CD14-positive monocyte (primary cell): ENCODE measurements at places on chromosomes 2 and 18. TPM values are rescaled to one million over a fixed set of nuclear protein-coding genes. Genes with fewer than 3 reads are reported as not detected.

The PLEKHH2 gene
- not detected for polyA plus RNA-seq

The ATP6V1C2 gene
- polyA plus RNA-seq, result 0.03 TPM in 1 of 2 replicates, not detected in the other

The SIX3 gene
- polyA plus RNA-seq, result not detected in 2 replicates

The GALNT13 gene
- not detected for polyA plus RNA-seq

The ANKRD29 gene
- polyA plus RNA-seq, result 0.03 and 0.28 TPM in 2 replicates

The CIB4 gene
- polyA plus RNA-seq, result not detected

The NEDD4L gene
- 2.5 TPM for polyA plus RNA-seq

The GPR75 gene
- not detected for polyA plus RNA-seq

The AKAIN1 gene
- not detected in 2 replicates for polyA plus RNA-seq

The C18orf32 gene
- polyA plus RNA-seq, result 15.7 and 27.5 TPM in 2 replicates

The TNS1 gene
- polyA plus RNA-seq, result 1.6 TPM

The GBX2 gene
- not detected in 2 replicates for polyA plus RNA-seq

GRCh38 chr2:134292514-134292913 is 38.6 kb downstream of the MGAT5 start:
- H3K4me3 ChIP-seq, result no peak overlapping the region
- no peak for DNase-seq
- no peaks in the 10 kb centered on the region for H3K36me3 ChIP-seq
- H3K27me3 ChIP-seq, result no peaks in the 10 kb centered on the region
- no peak overlapping the region for H3K27ac ChIP-seq

DNA sequence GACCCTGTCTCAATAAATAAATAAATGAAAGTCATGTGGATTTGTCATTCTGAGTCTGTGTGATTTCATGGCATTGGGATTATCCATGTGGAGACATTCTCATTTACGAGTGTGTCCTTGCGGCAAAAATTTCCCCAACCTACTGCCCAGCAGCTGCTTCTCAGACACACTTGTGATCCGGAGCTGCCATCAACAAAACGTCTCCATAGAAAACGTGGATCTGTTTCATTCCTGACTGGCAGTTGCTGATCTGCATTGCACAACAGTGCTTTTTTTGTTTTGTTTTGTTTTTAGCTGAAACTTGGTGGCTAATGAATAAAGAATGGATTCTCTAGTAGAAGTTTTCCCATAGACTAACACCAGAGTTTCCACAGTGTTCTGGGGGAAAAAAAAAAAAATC is 74.7 kb downstream of the TGIF1 start:
- no peak for DNase-seq
- no peaks in the 10 kb centered on the region for H3K36me3 ChIP-seq
- H3K4me3 ChIP-seq, result no peak overlapping the region
- peaks cover 11% of the 10 kb centered on the region for H3K4me1 ChIP-seq
- H3K27me3 ChIP-seq, result no peaks in the 10 kb centered on the region

- H3K27ac ChIP-seq, result no peak overlapping the region
- H3K4me3 ChIP-seq, result no peak overlapping the region
- H3K4me1 ChIP-seq, result no peaks in the 10 kb centered on the region
- DNase-seq, result no peak
- no peaks in the 10 kb centered on the region for H3K27me3 ChIP-seq
- H3K36me3 ChIP-seq, result no peaks in the 10 kb centered on the region
Measured at GRCh38 chr2:214103276-214104001, 307.4 kb upstream of the VWC2L start.

GRCh38 chr2:88136817-88137216 is 9.0 kb upstream of the FABP1 start:
- no peaks in the 10 kb centered on the region for H3K27me3 ChIP-seq
- no peaks in the 10 kb centered on the region for H3K4me1 ChIP-seq
- no peak for DNase-seq

- peaks cover 10% of the 10 kb centered on the region for H3K36me3 ChIP-seq
Measured at GRCh38 chr2:28247290-28247689, 145.4 kb upstream of the FOSL2 start.

- no peaks in the 10 kb centered on the region for H3K27me3 ChIP-seq
- H3K4me3 ChIP-seq, result no peak overlapping the region
- H3K4me1 ChIP-seq, result no peaks in the 10 kb centered on the region
Measured at GRCh38 chr2:123283431-123283830, 741.7 kb upstream of the CNTNAP5 start.

- peak; percentile 73 for DNase-seq
- no peak overlapping the region for H3K4me3 ChIP-seq
- H3K27ac ChIP-seq, result no peak overlapping the region
Measured at GRCh38 chr2:215773728-215774127, 239.6 kb downstream of the MREG start.

GRCh38 chr2:168490015-168490874 is 34.2 kb downstream of the CERS6 start:
- peak overlapping the region; percentile 26 for H3K4me3 ChIP-seq
- peak overlapping the region; percentile 83 for H3K27ac ChIP-seq
- DNase-seq, result peak; percentile 57
- peaks cover 4% of the 10 kb centered on the region for H3K36me3 ChIP-seq

DNA sequence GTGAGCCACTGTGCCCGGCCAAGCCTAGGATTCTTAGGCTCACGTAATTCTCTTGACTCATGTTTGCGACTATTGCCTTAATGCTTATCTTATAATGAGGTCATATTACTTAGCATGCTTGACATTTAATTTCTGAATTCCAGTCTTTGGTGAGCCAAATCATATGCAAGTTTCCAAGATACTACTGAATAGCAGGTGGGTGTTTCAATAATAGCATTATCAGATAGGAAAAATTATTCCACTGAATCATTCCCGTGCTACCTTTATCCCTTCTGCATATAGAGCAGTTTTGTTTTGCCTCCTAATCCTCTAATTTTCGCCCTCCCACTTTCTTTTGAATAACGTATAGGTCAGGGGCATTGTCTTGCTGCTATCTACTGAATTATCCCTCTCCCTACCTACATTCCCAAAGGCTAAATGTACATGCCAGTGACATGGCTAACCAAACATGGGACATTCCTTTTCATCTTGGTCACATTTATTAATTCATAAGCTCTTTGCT is 4.9 kb downstream of the DAW1 start:
- peaks cover 4% of the 10 kb centered on the region for H3K4me1 ChIP-seq
- H3K36me3 ChIP-seq, result no peaks in the 10 kb centered on the region
- peaks cover 13% of the 10 kb centered on the region for H3K27me3 ChIP-seq
- H3K4me3 ChIP-seq, result no peak overlapping the region

- no peak overlapping the region for H3K27ac ChIP-seq
- no peak overlapping the region for H3K4me3 ChIP-seq
- no peaks in the 10 kb centered on the region for H3K27me3 ChIP-seq
- H3K36me3 ChIP-seq, result no peaks in the 10 kb centered on the region
Measured at GRCh38 chr18:79887181-79888000, 64.1 kb downstream of the SLC66A2 start.

DNA sequence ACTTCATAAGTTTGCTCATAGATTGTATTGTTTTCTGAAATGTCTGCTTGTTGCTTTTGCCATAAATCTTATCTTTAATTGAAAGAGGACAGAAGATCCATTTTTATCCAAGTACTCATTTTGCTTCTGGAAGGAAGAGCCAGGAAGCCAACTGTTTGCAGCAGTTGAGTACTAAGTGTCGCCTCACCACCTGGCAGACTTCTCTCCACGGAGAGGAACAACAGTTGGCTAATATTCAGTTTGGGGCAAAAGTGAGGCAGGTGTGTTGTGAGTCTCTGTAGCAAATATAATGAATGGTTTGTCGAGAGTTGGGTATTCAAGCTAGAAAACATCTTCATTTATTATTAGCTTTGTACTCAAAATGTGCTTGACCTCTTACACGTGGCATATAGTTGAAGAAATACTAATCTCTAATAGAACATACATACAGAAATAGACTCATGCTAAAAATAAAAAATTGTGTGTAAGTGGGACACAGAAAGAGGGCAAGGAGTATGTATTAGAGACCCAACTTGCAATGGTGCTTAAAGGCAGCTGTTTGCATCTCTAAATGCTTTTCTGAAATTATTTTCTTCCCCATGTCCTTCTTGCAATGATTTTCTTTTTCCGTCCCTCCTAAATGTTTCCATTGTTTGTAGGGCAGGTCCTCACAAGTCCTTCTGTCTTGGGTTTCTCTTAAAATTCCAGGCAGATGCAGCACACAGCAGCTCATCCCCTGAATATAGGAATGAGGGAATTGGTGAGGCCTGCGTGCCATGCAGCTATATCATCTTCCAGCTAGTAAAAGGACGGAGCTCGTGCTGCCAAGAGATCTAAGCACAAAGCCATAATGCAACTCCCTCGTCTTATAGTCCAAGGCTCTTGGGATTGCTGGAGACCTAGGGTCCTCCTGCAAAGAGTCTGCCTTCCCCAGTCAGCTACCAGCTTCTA is 44.8 kb upstream of the MAP3K20 start:
- H3K4me3 ChIP-seq, result no peak overlapping the region
- DNase-seq, result no peak
- H3K27ac ChIP-seq, result no peak overlapping the region

GRCh38 chr2:216389570-216389969 is 17.3 kb upstream of the MARCHF4 start:
- peak; percentile 21 for DNase-seq
- peaks cover 24% of the 10 kb centered on the region for H3K4me1 ChIP-seq
- no peaks in the 10 kb centered on the region for H3K36me3 ChIP-seq
- no peaks in the 10 kb centered on the region for H3K27me3 ChIP-seq

DNA sequence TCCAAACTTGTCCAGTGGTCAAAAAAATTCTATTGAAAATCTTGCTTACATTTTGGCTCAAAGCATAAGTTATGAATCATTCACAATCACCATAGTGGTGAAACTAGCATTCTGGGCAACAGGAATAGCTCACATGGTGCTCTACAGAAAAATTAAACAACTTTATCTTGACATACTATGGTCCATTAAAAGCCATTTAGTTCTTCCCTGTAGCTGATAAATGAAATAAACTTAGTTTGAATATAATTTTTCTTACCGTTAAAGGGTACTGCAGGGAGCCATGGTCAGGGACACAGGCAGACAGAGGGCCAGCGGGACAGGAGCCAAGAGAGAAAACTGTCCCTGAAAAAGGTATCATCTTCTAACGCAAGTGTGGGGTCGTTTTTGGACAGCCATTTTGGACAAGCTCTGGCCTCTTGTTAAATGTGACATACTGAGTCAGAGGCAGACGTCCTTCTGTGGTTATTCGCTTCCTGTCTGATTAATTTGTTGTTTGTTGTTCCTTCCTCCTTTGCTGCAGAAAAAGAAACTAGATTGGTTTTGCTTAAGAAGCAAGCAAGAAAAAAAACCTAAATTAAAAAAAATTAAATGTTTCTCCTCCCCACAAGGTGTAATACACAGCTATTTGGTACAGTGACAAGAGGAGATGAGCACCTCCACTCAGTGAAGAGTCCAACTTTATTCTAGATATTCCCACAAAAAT is at the start of gene WIPF1:
Gene WIPF1 (minus strand): TSS at position 460 of the 703 bp plus-strand sequence. CDS start 12,231 bp downstream, outside the sequence.
- H3K27me3 ChIP-seq, result no peaks in the 10 kb centered on the region
- H3K4me3 ChIP-seq, result peak within 1 kb of the TSS; percentile 49
- H3K36me3 ChIP-seq, result peaks cover 15% of the 10 kb centered on the region
- peak within 1 kb of the TSS; percentile 99 for H3K27ac ChIP-seq

DNA sequence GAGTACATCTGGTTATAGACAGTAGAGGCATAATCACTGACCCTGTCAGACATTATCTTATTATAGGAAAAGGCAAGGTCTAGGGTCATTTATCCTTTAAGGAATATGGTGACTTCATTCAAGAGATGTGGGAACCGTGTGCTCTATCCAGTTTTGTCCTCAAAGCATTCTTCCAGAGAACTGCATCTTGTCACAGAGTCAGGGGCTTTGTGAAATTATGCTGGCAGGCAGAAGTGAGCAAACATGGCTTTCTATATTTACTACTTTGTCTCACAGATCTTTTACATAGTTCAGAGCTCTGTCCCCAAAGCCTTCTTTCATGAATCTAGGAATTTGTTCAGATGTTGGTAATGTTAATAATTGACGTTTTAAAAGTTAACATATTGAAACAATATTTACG is 177.4 kb downstream of the ASXL3 start:
- H3K4me1 ChIP-seq, result no peaks in the 10 kb centered on the region
- no peak overlapping the region for H3K27ac ChIP-seq

GRCh38 chr2:122750095-122750494 is 994.6 kb downstream of the TSN start:
- H3K27ac ChIP-seq, result no peak overlapping the region
- no peaks in the 10 kb centered on the region for H3K36me3 ChIP-seq
- no peak overlapping the region for H3K4me3 ChIP-seq
- DNase-seq, result no peak
- H3K4me1 ChIP-seq, result peaks cover 21% of the 10 kb centered on the region

- no peak for DNase-seq
- H3K4me3 ChIP-seq, result no peak overlapping the region
- H3K36me3 ChIP-seq, result no peaks in the 10 kb centered on the region
- no peak overlapping the region for H3K27ac ChIP-seq
Measured at GRCh38 chr2:66024391-66024790, 410.5 kb upstream of the MEIS1 start.

- H3K27ac ChIP-seq, result no peak overlapping the region
- DNase-seq, result no peak
- H3K27me3 ChIP-seq, result no peaks in the 10 kb centered on the region
- H3K4me1 ChIP-seq, result peaks cover 6% of the 10 kb centered on the region
Measured at GRCh38 chr18:3793111-3793510, 343.1 kb downstream of the TGIF1 start.

DNA sequence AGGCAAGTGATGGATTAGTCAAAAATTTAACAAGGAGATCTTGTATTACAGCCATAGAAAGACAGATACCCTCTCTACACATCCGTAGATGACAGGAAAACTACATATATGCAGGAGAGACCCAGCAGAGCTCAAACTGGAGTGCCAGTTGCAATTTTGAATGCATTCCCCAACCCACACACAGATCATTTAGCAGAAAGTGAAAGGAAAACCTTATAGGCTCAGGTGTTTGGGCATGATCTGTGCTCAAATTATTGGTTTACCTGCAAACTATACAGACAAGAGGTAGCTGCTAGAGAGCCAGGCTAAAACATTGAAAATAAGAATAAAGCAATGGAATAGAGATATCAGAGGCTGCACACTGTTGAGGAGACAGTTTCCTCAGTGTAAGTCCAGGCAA is 51.8 kb downstream of the RAB3GAP1 start:
- H3K36me3 ChIP-seq, result peaks cover 21% of the 10 kb centered on the region
- H3K4me3 ChIP-seq, result no peak overlapping the region

GRCh38 chr2:122191331-122191730 is 435.9 kb downstream of the TSN start:
- DNase-seq, result no peak
- H3K27ac ChIP-seq, result no peak overlapping the region
- H3K36me3 ChIP-seq, result no peaks in the 10 kb centered on the region
- H3K27me3 ChIP-seq, result no peaks in the 10 kb centered on the region

- H3K4me3 ChIP-seq, result no peak overlapping the region
- no peaks in the 10 kb centered on the region for H3K27me3 ChIP-seq
- DNase-seq, result peak; percentile 35
Measured at GRCh38 chr18:76349067-76349715, 145.9 kb downstream of the ZNF516 start.

GRCh38 chr18:46167971-46168370 is 63.8 kb downstream of the HAUS1 start:
- DNase-seq, result peak; percentile 53
- no peaks in the 10 kb centered on the region for H3K36me3 ChIP-seq
- H3K27ac ChIP-seq, result no peak overlapping the region
- no peak overlapping the region for H3K4me3 ChIP-seq
- no peaks in the 10 kb centered on the region for H3K27me3 ChIP-seq
- peaks cover 9% of the 10 kb centered on the region for H3K4me1 ChIP-seq
